ENCODE measurements at places on chromosomes 2 and 18.

DNA sequence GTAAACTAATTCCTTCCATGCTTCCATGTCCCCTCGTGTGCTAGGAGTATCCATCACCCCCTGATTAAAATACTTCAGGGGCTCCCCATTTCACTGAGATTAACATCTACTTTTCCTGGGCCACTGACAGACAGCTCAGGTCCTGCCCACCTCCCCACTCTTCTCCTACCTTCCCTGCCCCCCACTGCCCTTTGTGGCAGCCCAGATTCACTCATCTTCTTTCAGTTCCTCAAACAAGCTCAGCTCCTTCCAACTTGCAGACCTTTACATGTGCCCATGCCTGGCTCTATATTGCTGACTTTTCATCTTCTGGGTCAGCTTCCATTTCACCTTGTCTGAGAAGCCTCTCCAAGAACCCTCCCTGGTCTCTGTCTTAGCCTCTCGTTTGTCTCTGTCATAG lies 12.0 kb downstream of the RUFY4 start:
- DNase-seq, result no peak

- DNase-seq, result no peak
Measured at GRCh38 chr2:204535764-204536163, 9.5 kb upstream of the PARD3B start.

GRCh38 chr2:39435741-39436591 lies 1.1 kb downstream of the MAP4K3 start:
- peak; percentile 56 for DNase-seq

GRCh38 chr18:50937183-50937582 lies 30.7 kb upstream of the ELAC1 start:
- no peak for DNase-seq
